ENCODE measurements at places on chromosomes 4 and X.

DNA sequence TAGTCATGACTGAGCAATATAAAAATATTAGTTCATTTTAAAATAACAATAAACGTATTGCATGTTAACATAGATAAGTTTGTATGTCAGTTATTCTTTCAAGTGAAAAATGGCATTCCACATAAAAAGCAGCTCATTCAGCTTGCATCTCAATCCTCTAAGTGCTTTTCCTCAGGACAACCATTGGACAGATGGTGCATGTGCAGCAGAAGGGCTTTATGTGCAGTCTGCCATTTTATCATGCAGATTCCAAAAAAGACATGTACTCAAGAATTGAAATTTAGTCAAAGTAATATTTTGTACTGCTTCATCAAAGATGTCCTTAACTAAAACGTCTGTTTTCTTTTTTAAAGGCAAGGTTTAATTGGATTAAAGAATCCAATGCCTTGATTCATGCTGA lies 93.4 kb downstream of the RS1 start:
- no peak for DNase-seq

GRCh38 chr4:172725581-172725980 lies 443.0 kb upstream of the GALNT7 start:
- no peak for DNase-seq

DNA sequence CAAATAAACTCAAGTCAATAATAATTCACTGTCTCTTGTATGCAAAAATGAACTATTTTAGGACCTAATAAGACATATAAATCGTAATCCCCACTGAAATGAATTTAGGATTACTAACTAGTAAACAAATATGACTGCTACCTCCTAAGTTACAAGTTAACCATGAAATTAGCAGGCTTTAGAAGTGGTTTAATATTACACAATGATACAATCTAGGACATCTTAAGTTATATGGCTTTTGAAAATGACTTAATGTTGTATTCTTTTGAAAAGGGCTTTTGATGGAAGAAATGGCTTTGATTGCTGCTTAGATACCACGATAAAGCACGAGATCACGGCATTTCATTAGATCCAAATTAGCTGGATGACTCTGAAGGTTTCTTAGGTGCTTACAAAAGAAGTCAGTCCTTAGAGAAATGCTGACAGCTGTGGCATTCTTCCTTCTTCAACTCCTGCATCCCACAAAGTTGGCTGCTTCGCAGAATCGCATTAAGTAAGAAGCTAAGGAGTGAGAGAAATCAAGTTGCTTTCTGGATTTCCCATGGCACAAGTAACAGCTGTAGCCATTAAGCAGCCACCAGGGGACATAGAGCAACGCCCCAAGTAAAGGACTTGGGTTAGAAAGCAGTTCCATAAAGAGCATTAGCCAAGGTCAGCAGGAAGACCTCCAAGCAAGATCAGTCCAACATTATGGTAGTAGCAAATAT lies 6.9 kb downstream of the SLC10A7 start:
- no peak for DNase-seq

DNA sequence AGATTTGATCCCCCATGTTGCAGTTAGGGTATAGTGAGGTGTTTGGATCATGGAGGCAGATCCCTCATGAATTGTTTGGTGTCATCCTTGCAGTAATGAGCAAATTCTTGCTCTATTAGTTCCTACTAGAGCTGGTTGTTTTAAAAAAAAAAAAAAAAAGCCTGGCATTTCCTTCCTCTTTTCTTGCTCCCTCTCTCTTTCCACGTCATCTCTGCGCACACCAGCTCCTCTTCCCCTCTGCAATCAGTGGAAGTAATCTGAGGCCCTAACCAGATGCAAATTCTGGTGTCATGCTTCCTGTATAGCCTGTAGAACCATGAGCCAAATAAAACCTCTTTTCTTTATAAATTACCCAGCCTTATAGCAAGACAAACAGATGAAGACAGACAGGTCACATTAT lies 24.5 kb downstream of the WDR17 start:
- DNase-seq, result no peak

DNA sequence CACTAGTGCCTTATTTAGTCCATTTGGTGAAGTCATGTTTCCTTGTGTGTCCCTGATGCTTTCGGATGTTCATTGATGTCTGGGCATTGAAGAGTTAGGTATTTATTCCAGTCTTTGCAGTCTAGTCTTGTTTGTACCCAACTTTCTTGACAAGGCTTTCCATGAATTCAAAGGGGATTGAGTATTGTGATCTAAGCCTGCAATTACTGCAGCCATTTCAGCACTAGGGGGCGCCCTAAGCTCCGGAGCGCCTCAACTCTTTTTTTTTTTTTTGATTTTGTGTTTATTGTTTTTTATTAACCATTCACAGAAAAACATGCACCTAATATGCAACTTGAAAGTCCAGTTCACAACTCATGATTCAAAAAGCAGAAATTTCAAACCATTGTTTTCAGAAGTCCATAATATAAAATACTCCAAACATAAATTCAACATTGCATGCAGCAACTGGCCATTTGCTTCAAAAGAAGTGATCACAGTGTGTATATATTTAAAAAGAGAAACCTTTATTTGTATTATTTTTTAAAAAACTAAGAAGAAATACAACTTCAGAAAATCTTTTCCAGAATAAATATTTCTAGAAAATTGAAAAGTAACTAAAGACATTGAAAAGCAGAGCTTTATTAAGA lies 59.2 kb downstream of the PTPN13 start:
- DNase-seq, result no peak

GRCh38 chr4:152997771-152998487 lies 61.8 kb downstream of the FHDC1 start:
- no peak for DNase-seq

DNA sequence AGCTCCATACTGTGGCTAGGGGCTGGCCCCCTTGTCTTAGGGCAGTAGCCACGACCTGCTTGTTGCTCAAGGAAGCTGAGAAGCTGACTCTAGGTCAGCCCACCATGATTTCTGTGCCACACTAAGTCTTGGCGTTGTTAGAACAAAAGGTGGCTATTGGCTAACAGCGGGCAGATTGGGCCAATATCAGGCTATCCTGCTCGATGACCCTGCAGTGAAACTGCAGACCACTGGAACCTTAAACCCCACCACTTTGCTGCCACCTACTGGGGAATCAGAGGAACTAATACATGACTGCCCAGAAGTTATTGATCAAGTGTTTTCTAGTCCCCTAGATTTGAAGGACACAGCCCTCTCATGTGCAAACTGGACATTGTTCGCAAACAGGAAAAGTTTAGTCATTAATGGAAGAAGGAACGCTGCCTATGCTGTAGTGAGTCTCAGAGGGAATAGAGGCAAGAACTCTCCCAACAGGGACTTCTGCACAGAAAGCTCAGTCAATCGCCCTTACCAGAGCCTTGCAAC lies 17.0 kb upstream of the PAPSS1 start:
- peak; percentile 2 for DNase-seq

DNA sequence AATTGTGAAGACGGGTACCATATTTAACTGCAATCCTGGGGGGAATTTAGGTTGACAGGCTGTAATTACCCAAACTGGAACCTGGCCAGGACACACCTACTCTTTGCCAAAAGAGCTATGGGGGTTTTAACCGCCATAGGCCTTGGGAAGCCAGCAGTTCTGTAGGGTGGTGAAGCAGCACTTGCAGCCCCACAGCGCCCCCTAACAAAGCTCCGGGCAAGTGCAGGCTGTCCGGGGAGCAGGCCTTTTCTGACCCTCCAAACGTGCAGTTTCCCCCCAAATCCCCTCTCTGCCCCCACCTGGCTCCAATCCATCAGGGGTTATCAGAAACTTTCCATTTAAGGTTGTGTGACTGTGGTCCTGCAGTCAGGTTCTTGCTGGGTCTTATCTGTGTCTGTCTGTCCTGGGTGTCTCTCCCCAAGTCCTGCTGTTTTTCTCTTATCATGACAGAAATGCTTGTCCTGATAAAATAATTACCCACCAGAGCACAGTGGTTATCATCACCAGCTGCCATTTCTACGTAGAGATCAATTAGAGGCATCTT lies 350.9 kb downstream of the MID1IP1 start:
- no peak for DNase-seq

DNA sequence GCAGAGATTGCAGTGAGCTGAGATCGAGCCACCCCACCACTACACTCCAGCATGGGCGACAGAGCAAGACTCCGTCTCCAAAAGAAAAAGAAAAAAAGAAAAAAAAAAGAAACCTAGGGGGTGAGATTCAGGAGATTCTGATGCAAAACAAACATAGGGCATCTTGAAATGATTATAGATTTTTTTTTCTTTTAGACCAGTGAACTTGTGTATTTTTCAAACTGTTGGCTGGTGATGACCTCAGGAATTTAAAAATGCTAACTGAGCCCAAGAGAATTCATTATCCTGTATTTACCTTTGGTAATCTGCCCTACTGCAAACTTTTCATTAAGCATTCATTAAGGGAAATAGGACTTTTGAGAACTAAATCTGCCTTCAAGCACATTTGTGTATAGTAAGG lies 20.6 kb downstream of the ATP10D start:
- no peak for DNase-seq

DNA sequence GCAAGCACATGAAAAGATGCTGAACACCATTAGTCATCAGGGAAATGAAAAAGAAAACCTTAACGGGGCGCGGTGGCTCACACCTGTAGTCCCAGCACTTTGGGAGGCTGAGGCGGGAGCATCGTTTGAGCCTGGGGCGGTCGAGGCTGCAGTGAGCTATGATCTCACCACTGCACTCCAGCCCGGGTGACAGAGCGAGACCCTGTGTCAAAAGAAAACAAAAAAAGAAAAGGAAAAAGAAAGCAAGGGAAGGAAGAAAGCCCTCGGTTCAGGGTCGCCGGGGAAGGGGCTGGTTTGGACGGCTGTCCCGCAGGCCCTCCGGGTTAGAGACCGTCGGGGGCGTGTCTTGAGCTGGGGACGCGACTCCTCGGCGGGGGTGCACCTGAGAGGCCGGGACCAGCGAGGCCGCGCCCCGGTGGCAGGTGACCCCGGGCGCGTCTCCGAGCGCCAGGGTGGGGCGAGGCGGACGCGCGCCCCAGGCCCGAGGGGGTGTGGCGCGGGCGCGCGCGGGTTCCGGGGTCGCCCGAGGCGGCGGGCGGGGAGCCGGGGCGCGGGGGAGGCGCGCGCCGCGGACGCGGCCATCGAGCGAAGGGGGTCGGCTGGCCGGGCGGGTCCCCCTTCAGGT lies 478 bp upstream of the PLXNA3 start:
- DNase-seq, result no peak

DNA sequence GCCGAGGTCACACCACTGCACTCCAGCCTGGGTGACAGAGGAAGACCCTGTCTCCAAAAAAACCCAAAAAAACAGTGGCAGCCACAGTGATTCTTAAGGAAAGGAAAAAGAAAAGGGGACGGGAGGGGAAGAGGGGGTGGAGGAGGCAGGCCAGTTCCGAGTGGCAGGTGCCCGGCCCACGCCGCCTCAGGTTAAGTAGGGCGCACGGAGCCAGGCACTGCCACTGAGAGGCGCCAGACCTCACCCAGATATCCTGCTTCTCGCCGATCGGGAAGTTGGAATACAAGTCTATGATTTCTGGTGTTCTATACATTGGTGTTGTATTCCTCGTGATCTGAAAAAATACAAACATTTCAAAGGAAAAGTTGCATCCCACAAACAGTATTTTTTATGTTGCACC lies 35.9 kb downstream of the GAK start:
- DNase-seq, result no peak

- DNase-seq, result no peak
Observed at GRCh38 chrX:20007962-20008622, 17.2 kb upstream of the BCLAF3 start.

GRCh38 chr4:90215286-90215685 lies 88.1 kb downstream of the CCSER1 start:
- DNase-seq, result no peak

DNA sequence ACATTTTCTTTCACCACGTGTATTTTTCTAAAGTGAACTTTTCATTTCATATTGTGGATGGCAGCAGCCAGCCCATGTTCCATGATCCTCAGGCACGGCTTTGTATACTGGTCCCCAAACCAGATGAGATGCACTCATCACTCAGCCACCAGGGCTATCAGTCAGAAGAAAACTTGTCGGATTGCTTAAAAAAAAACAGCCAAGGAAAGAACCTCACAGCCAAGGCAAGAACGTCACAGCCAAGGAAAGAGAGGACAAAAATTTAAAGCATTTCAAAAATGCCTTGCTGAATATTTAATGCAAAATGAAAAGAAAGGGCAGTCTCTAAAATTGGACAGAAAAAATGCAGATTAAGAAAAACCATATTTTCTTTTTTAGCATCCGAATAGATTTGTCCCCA lies 333.3 kb downstream of the PDGFC start:
- no peak for DNase-seq

- no peak for DNase-seq
Observed at GRCh38 chr4:160319221-160319867, 1216.5 kb downstream of the RAPGEF2 start.

All from SHP77 (cell line).